Stimulated activated CD8-positive, alpha-beta memory T cell treated with anti-CD3 and anti-CD28 coated beads, Interleukin-4, amount 100 ng/mL, for 1 hour (primary cell): ENCODE measurements at places on chromosomes 7 and 10.

DNA sequence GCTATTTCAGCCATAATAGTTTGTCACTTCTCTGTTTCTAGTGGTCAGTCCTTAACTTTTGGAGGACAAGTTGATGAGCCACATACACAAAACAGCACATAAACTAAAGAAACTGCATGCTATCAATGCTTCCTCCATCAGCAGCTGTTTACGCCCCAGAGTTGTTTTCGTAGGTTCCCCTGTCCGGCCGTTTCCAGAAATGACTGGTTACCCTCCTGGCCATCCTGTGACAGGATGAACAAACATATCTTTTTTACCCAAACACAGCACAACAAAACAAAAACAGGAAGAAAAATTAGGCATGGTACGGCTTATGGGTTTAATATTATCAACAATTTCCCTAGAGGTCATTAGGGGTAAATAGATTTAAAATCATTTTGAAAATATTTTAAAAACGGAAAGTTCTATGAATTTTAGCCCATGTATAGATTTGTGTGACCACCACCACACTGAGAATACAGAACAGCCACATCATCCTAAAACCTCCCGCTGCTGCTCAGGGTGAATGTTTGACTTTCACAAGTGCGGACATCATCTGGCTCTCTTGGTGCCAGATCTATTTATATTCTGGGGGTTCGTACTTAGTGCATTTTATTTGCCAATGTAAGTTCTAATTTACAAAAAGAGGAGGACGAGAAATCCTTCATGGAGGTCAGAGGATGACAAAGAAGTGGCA is 74.8 kb downstream of the HIPK2 start:
- no peak for DNase-seq

- no peak for DNase-seq
Observed at GRCh38 chr7:36977878-36978277, 253.6 kb upstream of the AOAH start.

- no peak for DNase-seq
Observed at GRCh38 chr7:115676080-115676479, 354.5 kb downstream of the TFEC start.

DNA sequence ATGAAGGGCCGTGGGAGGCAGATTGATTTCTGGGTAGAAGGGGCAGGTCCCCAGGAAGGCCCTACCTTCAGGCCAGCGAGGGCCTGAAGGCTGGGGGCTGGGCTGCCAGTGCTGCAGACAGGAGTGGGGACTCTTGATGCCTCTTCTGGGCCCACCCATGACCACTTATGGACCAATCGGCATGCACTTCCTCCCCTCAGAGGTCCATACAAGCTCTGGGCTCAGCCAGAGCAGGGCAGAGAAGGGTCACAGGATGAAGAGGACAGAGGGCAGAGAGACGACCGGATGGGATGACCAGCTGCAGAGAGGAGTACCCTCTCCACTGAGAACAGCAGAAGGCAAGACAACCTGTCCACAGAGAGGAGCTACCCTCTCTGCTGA is 120.1 kb downstream of the DYNC2I1 start:
- DNase-seq: no peak

- DNase-seq: no peak
Observed at GRCh38 chr10:27607591-27607990, 103.5 kb downstream of the RAB18 start.

- no peak for DNase-seq
Observed at GRCh38 chr7:105820363-105821066, 55.9 kb downstream of the ATXN7L1 start.

- DNase-seq: no peak
Observed at GRCh38 chr7:102106625-102107024, 180.0 kb upstream of the SH2B2 start.

GRCh38 chr7:18552943-18553604 is 57.5 kb downstream of the HDAC9 start:
- no peak for DNase-seq

DNA sequence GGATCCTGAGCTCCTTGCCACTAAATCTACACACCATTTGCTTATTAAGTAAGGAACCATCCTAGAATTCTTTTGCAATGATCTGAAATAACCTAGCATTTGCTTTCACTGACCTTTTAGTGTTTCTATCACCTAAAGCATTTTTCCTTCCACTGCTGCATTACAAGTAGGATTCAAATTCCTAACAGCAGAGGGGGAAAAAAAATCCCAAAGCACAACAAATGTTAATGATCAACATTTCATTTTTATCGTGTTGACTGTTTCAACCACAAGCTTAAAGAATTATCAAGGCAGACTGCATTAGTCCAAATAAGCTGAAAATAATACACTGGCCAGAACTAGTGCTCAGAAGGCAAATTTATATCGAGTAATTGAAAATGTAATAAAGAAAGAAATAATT is 174.7 kb upstream of the TCF7L2 start:
- no peak for DNase-seq

DNA sequence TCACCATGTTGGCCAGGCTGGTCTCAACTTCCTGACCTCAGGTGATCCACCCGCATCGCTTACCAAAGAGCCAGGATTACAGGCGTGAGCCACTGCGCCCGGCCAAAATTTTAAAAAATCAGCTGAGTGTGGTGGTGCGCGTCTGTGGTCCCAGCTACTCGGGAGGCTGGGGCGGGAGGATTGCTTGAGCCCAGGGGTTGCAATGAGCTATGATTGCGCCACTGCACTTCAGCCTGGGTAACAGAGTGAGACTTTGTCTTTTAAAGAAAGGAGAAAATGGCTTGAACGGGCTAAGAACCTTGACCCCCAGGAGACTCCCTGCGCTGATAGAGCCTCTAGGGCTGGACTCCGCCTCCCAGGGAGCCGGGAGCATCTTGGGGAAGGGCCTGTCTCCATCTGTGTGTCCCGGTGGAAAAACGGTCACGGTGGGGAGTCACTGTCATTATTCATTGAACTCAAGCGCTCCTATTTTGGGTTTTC is 760 bp upstream of the KCTD7 start:
- peak; percentile 2 for DNase-seq

GRCh38 chr10:93061594-93062513 is 1.3 kb downstream of the CYP26C1 start:
- no peak for DNase-seq

GRCh38 chr7:21986096-21986495 is 40.4 kb upstream of the CDCA7L start:
- DNase-seq: no peak

DNA sequence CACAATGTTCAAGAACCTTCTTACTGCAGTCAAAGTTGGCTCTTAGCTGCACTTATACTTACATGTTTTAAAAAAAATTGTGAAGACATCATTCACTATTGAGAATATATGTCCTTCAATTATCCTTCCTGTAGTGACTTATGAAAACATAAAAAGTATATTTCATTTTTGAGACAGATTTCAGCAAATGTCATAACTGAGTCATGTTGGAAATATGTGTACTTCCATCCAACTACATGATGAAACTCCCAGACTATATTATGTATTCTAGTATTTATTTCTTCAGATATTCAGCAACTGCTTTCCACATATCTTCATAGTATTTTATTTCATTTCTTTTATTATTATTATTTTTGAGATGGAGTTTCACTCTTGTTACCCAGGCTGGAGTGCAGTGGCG is 160.2 kb downstream of the ARHGAP12 start:
- DNase-seq: no peak

DNA sequence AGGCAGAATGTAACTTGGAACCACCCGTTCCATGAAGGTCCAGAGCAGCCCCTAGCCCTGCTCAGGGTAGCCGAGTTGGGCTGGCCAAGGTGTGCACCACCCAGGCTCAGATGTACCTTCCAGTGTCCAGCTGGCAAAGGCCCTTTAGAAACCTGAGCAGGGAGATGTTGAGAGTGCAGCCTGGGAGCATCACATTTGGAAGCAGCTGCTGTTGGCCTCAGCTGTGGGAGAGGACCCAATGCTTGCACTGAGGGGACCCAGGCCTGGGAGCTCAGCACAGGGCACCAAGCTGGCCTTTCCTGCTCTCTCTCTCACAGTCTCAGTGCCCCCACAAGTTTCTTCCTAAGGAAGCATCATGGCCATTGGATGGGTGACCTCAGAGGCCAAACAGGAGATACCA is 33.5 kb downstream of the ANXA8 start:
- DNase-seq: no peak

DNA sequence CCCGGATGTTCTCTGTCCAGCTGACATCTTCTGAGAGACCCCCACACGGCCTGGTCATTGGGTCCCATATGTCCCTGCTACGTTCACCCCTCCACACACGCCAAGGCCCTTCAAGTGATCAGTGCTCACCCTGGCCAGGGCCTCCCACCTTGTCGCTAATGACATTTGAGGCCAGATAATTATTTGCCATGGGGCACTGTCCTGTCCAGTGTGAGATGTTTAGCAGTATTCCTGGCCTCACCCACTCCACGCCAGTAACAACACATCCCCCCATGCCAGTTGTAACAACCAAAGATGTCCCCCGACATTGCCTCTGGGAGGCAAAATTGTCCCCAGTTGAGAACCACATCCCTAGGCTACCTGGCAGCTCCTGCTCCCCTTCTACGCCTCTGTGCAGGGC is 49.9 kb upstream of the NANOS1 start:
- no peak for DNase-seq

GRCh38 chr10:52071814-52072213 is 242.3 kb upstream of the DKK1 start:
- no peak for DNase-seq

- DNase-seq: no peak
Observed at GRCh38 chr10:86846088-86846487, 89.7 kb downstream of the BMPR1A start.

- DNase-seq: no peak
Observed at GRCh38 chr7:40008223-40008815, 58.3 kb downstream of the CDK13 start.

DNA sequence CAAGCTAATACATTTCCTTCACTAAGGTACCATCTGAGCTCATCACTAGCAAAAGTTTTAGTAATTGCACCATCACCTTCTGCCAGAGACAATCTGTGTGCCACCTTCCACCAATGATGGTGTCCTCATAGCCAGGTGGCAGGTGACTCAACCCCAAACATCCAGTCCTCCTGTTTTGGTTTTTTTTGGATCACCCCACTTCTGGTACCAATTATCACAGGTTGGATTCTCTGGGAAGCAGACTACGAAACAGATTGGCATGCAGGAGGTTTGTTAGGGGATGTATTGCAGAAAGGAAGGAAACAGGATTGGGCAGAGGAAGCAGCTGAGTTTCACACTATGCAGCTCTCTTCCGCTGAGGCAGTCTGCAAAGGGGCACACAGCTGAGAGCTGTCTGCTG is 4.5 kb upstream of the TACC2 start:
- DNase-seq: no peak

- no peak for DNase-seq
Observed at GRCh38 chr7:114856625-114857024, 65.3 kb upstream of the MDFIC start.

DNA sequence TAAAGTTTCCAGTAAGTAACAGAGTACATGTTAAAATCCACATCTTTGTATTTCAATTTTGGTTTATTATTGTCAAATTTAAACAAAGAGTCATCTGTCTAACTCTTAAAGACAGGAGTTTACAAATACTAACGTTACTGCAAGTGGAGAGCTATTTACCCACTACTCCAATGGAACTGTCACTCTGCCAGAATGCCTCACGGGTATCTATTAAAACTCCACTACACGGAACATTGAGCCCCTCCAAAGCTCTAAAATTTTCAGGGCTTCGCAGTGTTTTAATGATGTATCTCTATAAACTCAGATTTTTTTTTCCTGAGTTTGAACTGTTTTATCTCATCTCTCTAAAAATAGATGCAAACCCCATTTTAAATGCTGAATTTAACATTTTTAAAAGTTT is 388.7 kb upstream of the SEMA3A start:
- DNase-seq: no peak

- no peak for DNase-seq
Observed at GRCh38 chr7:74058486-74058885, 25.1 kb upstream of the LIMK1 start.

GRCh38 chr7:89607792-89608191 is 546.5 kb upstream of the STEAP1 start:
- no peak for DNase-seq

DNA sequence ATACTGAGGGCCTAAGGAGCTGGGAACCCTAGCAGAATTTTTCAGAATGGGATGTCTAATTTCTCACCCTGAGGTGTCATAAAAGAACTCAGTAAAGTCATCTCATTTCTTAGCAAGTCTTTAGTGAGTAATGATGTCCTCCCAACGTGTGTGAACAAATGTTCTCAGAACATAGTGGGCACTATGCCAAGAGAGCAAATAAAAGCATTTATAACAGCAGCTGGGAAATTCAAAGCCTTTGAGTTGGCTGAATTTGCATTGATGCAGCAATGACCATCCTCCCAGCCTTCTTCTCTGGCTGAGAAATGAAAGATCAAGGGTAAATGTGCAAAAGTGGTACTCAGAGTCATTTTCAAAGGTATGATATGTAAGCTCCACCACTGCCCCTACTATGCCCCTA is 109.4 kb downstream of the FAM107B start:
- no peak for DNase-seq

DNA sequence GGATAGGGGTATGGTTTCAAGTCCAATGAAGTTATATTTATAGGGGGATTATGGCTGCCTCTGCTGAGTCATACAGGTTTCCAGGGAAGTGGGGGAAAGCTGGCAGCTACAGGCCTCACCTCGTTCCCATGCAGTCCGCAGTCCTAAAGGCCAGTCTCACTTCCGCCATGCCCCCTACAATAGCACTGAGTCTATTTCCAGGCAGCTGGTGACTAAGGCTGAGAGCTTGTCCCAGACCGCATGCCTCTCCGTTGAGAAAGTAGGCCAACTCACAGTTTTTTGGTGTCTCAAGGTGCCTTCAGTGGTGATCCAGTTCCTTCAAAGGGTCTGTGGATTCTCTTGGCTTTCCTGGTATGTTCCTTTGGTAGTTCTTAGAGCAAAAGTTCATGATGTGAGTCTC is 203.9 kb upstream of the GLI3 start:
- no peak for DNase-seq

GRCh38 chr10:49598986-49599385 is 11.1 kb upstream of the SLC18A3 start:
- no peak for DNase-seq

GRCh38 chr10:92066386-92066785 is 142.8 kb downstream of the BTAF1 start:
- DNase-seq: no peak

GRCh38 chr10:28291881-28292297 is 11.0 kb downstream of the MPP7 start:
- no peak for DNase-seq

GRCh38 chr10:1735562-1735961 is 1.8 kb downstream of the ADARB2 start:
- DNase-seq: no peak

GRCh38 chr10:96288151-96288621 is 16.0 kb upstream of the DNTT start:
- DNase-seq: no peak

DNA sequence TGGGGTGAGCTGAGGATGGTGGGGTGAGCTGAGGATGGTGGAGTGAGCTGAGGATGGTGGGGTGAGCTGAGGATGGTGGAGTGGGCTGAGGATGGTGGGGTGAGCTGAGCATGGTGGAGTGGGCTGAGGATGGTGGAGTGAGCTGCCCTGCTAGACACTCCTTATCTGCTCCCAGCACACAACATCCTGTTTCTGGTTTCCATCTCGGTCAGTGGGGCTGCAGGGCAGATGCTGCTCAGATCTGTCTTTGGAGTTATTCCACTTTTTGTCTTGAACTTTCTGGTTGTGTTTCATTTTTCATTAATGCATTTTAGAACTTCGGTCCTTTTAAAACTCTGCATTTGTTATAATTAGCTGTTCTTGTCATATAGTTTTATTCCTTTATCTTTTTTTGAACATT is 67.9 kb upstream of the ANTXRL start:
- DNase-seq: no peak

- no peak for DNase-seq
Observed at GRCh38 chr7:5450549-5451327, 27.1 kb upstream of the TNRC18 start.

GRCh38 chr7:12540850-12541249 is 29.7 kb upstream of the SCIN start:
- no peak for DNase-seq
